Spleen (tissue), 13 donors: ENCODE measurements at places on chromosomes 3 and 15.

GRCh38 chr15:43529587-43530345 is 12.4 kb downstream of the MAP1A start:
- DNase-seq = peak; percentile 14

GRCh38 chr3:127208483-127209100 is 15.7 kb downstream of the PRR23E start:
- peak; percentile 69 for DNase-seq

GRCh38 chr3:182357928-182358327 is 435.4 kb upstream of the ATP11B start:
- DNase-seq = no peak

DNA sequence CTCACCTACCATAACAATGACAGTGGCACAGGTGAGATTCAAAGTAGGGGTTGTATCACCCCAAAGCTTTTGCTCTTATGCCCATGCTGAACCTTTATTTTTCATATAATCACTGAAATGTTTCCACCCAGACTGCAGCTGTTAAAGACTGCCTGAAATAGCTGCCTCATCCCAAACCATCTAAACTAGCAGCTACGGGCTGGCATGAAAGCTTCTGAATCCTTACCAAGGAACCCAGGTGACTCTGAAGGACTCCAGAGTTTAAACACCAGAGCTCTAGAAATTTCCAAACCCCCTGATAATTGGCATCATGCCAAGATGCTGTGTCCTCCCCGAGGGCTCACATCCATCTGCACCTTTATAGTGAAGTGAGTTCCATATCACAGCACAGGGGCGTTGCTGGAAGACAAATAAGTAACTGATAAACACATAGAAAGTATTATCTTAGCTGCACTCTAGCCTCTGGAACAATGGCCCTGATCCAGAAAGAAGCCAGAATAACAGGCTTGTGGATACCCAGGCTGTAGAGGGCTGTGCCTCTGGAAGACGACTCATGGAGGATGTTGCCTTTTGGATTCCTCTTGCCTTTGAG is 238.9 kb downstream of the CADPS start:
- DNase-seq = no peak

- DNase-seq = no peak
Observed at GRCh38 chr3:121852256-121852655, 17.2 kb downstream of the EAF2 start.

DNA sequence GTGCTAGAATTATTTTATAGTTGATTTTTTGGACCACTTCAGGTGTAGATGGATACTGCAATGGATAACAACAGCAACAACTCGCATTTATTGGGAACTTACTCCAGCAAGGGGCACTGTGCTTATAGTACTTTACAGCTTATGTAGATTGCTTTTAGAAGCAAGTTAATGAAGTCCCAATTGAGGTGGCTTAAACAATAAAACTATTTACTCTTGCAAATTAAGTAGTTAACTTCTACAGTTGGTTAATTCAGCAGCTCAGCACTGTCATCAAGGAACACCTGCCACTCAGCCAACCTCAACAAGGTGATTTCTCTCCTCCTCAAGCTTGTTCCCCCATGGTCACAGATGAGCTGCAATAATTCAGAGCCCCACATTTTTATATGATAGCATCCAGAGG is 124.1 kb downstream of the RASA2 start:
- no peak for DNase-seq

DNA sequence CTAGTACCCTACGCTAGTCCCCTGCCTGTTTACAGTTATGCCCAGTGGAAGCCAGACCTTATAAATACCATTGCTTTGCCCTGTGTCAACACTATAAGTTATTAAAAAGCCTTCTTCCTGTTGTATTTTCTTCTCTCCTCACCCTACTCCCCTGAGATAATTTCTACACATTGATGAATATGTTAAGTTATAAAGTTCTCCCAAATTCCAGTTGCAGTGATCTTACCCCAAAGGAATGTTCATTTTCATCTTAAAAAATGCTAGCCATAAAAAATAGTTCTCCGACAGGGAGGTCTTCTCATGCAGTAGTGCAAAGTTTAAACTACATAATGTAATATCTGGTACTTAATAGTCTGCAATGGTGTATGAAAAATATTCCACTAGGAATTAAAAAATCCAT is 58.6 kb downstream of the MAP2K5 start:
- no peak for DNase-seq

- DNase-seq = no peak
Observed at GRCh38 chr3:25527801-25528200, 99.7 kb downstream of the RARB start.

GRCh38 chr3:152283492-152284381 is 15.0 kb downstream of the MBNL1 start:
- DNase-seq = no peak

DNA sequence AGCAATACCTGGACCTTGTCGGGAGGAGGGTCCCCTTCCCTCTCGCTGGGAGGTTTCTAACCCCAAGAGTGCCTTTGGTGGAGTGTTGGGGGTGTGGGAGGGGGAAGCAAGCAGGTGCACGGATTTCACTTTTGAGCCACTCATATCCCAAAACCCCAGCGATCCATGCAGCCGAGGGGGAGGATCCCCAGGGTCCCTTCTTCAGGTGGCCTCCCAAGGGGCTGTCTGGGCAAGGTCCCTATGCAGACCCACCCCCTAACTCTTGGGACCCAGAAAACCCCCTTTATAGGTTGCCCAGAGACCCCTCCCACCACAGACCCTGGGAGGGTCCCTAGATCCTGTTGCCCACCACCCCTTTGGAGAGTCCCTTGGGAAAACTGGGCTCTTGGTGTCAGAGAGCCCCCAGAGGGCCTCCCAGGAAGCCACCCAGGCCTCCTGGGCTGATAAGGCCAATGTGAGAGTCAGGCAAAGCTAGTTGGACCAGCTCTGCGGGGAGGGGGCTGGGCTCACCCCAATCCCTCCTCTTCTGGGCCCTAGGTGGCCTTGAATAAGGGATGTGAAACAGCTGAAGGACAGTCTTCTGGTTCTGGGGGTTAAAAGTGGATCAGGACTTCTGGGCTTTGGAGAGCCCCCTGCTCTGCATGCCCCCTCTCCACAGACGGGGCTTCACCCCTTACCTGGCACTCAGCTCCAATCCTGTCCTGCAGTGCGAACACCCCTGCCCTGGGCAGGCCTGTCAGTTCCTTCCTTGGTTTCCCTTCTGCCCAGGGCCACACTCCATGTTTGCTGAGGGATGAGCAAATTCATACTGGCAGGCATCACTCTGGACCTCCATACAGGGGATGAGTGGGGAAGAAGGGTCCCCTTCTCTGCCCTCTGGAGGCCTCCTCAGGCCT is 932 bp upstream of the PLCD1 start:
- no peak for DNase-seq

GRCh38 chr15:83970295-83970890 is 265.2 kb upstream of the GOLGA6L4 start:
- no peak for DNase-seq

- no peak for DNase-seq
Observed at GRCh38 chr3:128709038-128709437, 16.9 kb upstream of the RAB7A start.

DNA sequence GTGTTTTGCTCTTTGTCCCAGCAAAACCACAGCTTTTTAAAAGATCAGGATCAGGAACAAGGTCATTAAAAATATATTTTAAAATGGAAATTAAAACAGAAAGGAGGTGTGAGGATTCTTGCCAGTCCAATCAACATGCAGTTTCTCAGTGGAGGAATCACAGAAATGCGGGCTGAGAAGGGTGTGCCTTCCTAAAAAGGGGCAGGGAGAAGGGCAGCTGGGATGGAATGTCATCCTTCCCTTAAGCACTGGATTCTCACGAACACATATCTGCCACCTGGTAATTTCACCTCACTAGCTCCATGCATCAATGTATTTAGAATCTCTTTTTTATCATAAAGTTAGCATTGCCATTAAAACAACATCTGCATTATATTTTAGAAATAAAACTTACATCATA is 21.4 kb downstream of the ABI3BP start:
- no peak for DNase-seq

- no peak for DNase-seq
Observed at GRCh38 chr3:77256584-77257503, 216.9 kb downstream of the ROBO2 start.

GRCh38 chr3:140467104-140467577 is 210.7 kb upstream of the TRIM42 start:
- no peak for DNase-seq

DNA sequence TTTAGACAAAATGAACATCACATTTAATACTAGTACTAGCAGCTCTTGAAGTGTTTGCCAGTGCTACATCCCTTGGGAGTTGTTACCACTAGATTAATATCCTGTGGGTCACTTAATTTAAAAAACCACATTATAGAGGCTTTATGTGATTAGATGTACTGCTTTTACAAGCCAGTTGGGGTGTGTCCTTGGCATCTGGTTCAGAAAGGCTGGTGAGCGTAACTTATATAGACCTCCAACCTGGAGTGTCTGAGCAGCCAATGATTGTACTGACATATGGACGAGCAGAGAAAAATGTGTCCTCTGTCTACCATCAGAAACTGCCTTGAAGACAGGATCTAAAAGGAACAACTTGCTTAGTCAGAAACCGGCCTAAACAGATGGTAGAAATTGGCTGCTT is 306.2 kb upstream of the ATP11B start:
- DNase-seq = no peak

- no peak for DNase-seq
Observed at GRCh38 chr15:73004462-73004861, 47.8 kb upstream of the NEO1 start.
